ENCODE measurements at places on chromosomes 1 and 21. TPM values are rescaled to one million over a fixed set of nuclear protein-coding genes. Genes with fewer than 3 reads are reported as not detected.

GBP5 gene
- 1.2 TPM for total RNA-seq

USH2A gene
- not detected for total RNA-seq

TRIM46 gene
- 0.12 TPM for total RNA-seq

MRPL55 gene
- total RNA-seq: 29.0 TPM

SIPA1L2 gene
- 36.9 TPM for total RNA-seq

DMBX1 gene
- not detected for total RNA-seq
